Activated CD8-positive, alpha-beta memory T cell treated with anti-CD3 and anti-CD28 coated beads for 4 hours (primary cell): ENCODE measurements at places on chromosomes 13 and 19.

GRCh38 chr19:45506246-45506988, 862 bp upstream of the VASP start:
- DNase-seq: peak; percentile 99

DNA sequence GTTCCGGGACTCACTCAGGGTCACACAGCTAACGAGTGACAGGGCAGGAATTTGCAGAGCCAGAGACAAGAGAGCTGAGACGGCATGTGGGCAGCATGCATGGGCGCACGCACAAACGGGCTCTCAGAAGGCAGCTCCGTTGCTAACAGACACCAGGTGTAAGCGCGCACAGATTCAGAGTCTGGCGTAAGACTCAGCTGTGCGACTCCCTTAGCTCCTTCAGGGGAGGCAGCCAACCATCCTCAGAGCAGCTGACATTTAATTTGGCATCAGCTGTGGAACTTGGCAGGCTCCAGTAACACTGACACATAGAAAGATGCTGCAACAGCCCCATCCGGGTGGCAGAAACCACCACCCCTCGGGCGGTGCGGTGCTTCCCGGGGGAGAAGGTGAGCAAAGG, 7.5 kb upstream of the TM6SF2 start:
- DNase-seq: no peak

DNA sequence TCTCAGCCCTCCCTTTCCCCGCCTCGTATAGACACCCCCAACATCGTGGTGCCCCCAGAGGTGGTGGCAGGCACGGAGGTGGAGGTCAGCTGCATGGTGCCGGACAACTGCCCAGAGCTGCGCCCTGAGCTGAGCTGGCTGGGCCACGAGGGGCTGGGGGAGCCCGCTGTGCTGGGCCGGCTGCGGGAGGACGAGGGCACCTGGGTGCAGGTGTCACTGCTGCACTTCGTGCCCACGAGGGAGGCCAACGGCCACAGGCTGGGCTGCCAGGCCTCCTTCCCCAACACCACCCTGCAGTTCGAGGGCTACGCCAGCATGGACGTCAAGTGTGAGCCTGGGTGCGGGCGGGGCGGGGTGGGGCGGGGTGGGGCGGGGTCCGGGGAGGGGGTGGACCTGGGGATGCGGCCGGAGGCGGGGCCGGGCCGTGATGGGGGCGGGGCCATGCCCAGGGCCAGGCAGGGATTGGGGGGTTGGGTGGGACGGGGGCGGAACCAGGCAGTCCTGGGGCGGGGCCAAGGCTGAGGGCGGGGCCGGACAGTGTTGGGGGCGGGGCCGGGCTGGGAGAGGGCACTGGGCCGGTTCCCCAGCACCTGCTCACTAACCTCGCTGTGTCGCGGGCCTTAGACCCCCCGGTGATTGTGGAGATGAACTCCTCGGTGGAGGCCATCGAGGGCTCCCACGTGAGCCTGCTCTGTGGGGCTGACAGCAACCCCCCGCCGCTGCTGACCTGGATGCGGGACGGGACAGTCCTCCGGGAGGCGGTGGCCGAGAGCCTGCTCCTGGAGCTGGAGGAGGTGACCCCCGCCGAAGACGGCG, 7.8 kb downstream of the MAG start:
- no peak for DNase-seq

- no peak for DNase-seq
These were observed 7.6 kb upstream of the NALCN start for GRCh38 chr13:101423872-101424271.

- DNase-seq: no peak
These were observed 6.8 kb upstream of the ZNF429 start for GRCh38 chr19:21498651-21499050.

DNA sequence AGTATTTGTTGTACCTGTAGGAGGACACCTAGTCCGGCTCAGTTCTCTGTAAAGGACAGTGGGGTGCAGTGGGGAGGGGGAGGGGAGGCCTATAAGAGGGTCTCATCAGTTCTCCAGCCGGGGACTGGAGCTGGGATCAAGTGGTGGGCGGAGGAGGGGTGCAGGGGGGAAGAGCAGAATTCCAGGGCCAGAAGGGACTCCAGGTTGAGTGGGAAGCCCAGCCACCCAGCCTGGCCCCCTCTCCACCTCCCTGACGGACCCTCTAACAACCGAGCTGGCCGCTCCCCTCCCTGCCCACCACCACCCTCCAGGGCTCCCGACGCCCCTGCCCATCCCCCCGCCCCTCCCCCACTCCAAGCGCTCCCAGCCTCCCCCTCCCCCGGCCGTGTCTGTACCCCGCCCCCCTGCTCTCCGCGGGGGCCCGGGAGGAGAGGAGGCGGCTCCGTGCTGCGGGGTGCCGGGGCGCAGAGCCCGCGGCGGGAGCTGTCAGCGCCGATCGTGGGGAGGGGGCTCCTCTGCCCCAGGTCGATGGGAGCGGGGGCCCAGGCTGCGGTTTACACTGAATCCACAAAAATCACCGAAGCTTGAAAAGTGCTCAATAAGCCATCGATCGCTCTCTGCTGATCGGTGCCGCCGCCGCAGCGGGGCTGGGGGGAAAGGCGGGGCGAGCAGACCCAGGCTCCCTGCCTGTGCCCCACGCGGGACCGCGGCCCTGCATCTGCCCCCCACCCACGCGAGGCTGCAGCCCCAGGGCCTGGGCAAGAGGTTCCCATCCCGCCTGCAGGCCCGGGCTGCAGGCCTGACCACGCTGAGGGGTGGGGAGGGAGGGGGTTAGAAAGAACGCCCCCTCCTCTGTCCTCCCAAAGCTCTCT, 34.6 kb upstream of the ONECUT3 start:
- no peak for DNase-seq

GRCh38 chr19:45674946-45675345, 6.9 kb downstream of the GIPR start:
- no peak for DNase-seq

GRCh38 chr13:112102243-112102642, 35.3 kb downstream of the SOX1 start:
- no peak for DNase-seq

DNA sequence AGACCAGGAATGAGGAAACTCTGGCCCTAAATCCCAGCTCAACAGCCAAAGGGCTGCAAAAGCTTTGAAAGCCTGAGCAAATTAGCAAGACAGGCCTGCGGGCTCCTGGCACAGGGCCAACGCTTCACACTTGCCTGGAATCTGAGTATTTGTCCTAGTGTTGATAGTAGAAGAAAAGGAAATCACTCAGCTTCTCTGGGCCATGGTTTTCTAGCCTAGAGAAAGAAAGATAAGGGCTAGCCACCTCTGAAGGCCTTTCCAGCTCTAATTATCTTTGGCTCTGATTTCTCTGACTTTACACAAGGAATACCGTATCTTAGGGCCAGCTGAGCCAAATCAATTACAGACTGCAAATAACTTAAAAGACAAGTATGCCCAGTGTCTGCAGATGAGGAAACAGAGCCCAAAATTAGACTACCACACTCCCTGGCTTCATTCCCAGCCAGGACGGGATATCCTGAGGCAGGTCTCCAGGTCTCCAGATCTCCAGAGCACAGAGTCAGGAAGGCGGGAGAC, 69.6 kb downstream of the STK24 start:
- no peak for DNase-seq

DNA sequence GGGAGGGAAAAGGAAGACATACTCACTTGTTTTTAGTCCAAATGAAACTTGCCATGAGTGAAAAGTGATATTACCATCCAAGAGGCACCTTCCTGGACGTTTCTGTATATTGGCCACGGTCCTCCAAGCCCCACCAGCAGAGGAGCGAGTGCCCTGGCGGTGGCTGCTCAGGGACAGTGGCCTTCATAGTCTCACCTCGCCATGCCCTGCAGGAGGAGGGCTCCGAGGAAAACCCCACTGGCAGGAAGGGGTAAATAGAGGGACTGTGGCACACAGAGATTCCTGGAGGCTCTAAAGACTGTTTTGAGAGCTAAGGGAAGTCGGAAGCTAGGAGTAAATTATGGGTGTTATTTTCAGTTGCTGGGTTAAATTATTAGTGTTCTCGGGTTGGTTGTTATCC, 98.4 kb upstream of the UBL3 start:
- DNase-seq: no peak
